ENCODE measurements at places on chromosomes 7 and 10. TPM values are rescaled to one million over a fixed set of nuclear protein-coding genes. Genes with fewer than 3 reads are reported as not detected.

LIPF gene
- 0.29 TPM for total RNA-seq

GRID2IP gene
- not detected for total RNA-seq

LEP gene
- total RNA-seq, result not detected

LRRD1 gene
- not detected for total RNA-seq

KCND2 gene
- 7.3 TPM for total RNA-seq

CYP26C1 gene
- not detected for total RNA-seq

NUTM2B gene
- total RNA-seq, result 1.2 TPM

SH2B2 gene
- 3.3 TPM for total RNA-seq

OR6V1 gene
- total RNA-seq, result not detected

GDF2 gene
- not detected for total RNA-seq

NSUN5 gene
- 17.7 TPM for total RNA-seq

CALD1 gene
- total RNA-seq, result 232 TPM

SMARCD3 gene
- total RNA-seq, result 47.0 TPM

AASS gene
- total RNA-seq, result 30.3 TPM

NUDT13 gene
- 1.2 TPM for total RNA-seq

ICA1 gene
- total RNA-seq, result 0.33 TPM

NRAP gene
- total RNA-seq, result not detected

FAM25A gene
- total RNA-seq, result not detected

TEX36 gene
- total RNA-seq, result not detected

TPK1 gene
- total RNA-seq, result 5.3 TPM

MUC12 gene
- 0.87 TPM for total RNA-seq

IFIT1B gene
- not detected for total RNA-seq

SYCE1 gene
- not detected for total RNA-seq

SEMA3D gene
- total RNA-seq, result 2.6 TPM

WNT8B gene
- total RNA-seq, result not detected

CYP26A1 gene
- total RNA-seq, result not detected

HEPACAM2 gene
- total RNA-seq, result not detected

FOXI2 gene
- total RNA-seq, result not detected

OR2A5 gene
- total RNA-seq, result not detected

C7orf33 gene
- not detected for total RNA-seq

ST7 gene
- total RNA-seq, result 19.8 TPM

PARP12 gene
- 13.5 TPM for total RNA-seq

WASHC2A gene
- 65.5 TPM for total RNA-seq

CYP3A5 gene
- 0.44 TPM for total RNA-seq

STEAP1 gene
- total RNA-seq, result 63.1 TPM

APBB1IP gene
- 6.3 TPM for total RNA-seq

RAB11FIP2 gene
- 20.5 TPM for total RNA-seq

SPDYE1 gene
- total RNA-seq, result not detected

ALOX5 gene
- not detected for total RNA-seq

LRRN3 gene
- total RNA-seq, result 3.2 TPM

PRLHR gene
- not detected for total RNA-seq

GPR141 gene
- total RNA-seq, result not detected

ARMH3 gene
- total RNA-seq, result 15.9 TPM

TMEM236 gene
- under 0.01 TPM for total RNA-seq

STAG3 gene
- 1.6 TPM for total RNA-seq

IGF2BP3 gene
- total RNA-seq, result 35.1 TPM

EPHB6 gene
- 8.8 TPM for total RNA-seq

BAMBI gene
- total RNA-seq, result 0.15 TPM

MOGAT3 gene
- total RNA-seq, result not detected

C10orf67 gene
- 0.44 TPM for total RNA-seq

INSYN2A gene
- total RNA-seq, result 0.73 TPM

CXCL12 gene
- 42.0 TPM for total RNA-seq

TBX20 gene
- total RNA-seq, result not detected

AMZ1 gene
- total RNA-seq, result 1.3 TPM

C10orf105 gene
- total RNA-seq, result not detected

ACBD7 gene
- total RNA-seq, result 0.99 TPM

LRIT1 gene
- not detected for total RNA-seq

CPA2 gene
- total RNA-seq, result not detected

PALD1 gene
- total RNA-seq, result 0.66 TPM

TAC1 gene
- total RNA-seq, result not detected

Measured in smooth muscle cell of trachea (primary cell).